Esophagus squamous epithelium (tissue), 5 donors: ENCODE measurements at places on chromosomes 3 and 15.

DNA sequence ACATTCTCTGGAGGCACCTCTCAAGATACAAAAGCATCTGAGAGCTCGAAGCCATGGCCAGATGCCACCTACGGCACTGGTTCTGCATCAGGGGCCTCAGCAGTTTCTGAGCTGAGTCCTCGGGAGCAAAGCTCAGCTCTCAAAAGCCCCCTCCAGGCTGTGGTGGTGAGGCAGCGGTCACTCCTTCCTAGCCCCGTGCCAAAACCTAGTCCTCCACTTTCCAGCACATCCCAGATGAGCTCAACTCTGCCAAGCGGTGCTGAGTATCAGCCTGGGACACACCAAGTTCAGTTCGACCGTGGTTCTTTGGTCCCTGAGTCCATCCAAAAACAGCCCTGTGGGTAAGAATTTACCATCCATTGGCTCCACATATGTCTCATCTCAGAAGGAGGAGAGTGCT, 79.3 kb upstream of the STT3B start:
- DNase-seq, result no peak

DNA sequence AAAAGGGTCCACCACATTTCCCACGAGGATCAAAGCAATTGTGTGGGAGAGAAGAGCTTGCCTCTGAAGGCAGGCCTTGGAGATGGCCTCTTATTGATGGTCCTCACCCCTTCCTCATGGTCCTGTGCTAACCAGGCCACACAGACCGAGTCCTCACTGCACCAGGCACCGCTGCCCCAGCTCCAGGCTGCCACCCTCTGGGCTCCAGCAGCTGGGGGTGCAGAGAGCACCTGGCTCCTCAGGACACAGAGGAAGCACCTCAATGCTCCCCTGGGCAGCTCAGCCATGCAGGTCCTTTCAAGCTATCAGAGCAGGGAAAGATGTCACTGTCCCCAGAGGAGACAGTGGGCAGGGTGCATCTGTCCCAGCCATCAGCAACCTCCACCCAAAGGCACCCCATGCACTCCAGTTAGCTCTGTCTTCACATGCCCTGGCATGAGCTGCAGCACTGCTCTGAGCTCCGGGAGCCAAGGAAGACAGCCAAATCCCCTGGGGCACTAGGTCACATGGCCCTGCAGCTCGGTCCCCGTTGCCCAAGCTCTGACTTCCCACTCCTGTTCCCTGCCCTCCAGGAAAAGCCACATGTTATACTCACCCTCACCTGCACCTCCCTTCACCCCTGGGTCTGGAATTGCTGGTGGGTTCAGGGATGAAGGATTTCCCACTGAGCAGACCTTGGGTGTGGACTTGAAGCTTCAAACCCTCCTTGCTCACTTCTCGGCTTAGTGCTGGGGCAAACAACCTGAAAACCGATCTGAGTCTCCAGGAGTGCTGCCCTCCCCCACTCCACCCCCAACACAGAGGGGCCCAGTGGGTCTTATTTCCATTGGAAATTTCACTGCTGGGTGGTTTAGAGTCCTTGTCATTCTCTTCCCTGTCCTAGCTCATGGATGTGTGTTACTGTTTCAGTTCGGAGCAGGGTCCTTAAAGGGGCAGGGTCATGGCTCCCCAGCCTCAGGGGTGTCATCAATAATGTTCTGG, 32.6 kb downstream of the ALS2CL start:
- no peak for DNase-seq

- no peak for DNase-seq
Observed at GRCh38 chr3:167559924-167560323, 86.1 kb upstream of the SERPINI2 start.

DNA sequence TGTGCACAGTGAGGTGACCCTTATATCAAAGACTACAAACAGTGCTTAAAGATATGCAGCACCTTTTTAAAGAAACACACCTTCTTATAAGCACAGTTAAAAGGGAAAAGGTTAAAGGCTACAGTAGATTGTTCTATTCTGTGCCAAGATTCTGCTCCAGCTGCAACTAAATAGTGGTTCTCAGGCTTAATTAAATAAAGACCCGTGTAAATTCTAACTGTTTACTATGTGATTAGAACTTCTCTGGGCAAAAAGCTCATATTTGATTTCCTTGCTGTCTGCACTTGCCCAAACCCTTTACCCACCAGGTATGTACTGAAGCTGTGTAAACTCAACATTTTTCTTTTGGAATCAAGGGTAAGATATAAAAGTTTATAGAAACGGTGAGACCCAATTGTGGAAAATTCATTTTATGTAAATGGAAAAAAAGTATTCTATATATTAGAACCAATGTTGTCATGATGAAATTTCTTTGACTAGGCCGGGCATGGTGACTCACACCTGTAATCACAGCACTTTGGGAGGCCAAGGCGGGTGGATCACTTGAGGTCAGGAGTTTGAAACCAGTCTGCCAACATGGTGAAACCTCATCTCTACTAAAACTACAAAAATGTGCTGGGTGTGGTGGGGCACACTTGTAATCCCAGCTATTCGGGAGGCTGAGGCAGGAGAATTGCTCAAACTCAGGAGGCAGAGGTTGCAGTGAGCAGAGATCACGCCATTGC, 230.6 kb downstream of the MECOM start:
- DNase-seq, result no peak

- DNase-seq, result no peak
Observed at GRCh38 chr15:60400944-60401343, 3.2 kb upstream of the ANXA2 start.

DNA sequence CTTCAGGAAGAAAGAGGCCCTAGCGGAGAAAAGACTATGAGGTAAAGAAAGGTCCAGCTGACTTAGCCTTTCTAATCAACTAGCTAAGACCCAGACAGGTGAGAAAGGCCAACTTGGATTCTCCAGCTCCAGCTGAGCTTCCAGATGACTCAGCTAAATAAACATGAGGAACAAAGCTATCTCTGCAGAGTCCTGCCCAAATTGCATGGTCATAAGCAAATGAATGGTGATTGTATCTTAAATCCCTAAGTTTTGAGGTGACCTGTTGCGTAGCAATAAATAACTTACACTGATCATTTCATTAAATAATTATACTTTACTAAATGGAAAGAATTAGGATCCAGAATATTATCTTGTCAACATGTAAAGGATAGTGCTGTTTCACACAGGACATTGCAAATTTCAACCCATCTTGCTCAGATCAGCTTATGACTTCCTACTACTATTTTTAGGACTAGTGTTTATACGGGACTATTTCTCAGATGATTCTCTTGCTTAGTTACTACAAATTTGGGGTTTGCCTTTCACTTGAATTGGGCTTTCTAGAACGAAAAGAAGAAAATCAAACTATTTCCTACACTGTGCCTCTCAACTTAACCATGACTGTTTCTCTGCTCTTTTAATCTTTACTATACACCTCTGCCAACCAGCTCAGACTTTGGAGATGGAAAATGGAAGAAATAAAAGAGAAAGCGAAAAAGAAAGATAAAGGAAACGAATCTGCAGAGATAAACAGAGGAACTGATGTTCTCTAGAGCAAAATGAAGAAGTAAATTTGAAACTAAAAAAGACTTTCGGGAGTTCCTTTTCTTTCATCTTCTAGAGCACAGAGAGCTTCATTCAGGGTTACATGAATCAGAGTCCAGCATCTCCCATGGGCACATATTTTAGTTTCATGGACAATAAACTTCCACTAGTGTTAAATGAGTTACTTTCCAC, 6.6 kb upstream of the ADGRG7 start:
- no peak for DNase-seq

DNA sequence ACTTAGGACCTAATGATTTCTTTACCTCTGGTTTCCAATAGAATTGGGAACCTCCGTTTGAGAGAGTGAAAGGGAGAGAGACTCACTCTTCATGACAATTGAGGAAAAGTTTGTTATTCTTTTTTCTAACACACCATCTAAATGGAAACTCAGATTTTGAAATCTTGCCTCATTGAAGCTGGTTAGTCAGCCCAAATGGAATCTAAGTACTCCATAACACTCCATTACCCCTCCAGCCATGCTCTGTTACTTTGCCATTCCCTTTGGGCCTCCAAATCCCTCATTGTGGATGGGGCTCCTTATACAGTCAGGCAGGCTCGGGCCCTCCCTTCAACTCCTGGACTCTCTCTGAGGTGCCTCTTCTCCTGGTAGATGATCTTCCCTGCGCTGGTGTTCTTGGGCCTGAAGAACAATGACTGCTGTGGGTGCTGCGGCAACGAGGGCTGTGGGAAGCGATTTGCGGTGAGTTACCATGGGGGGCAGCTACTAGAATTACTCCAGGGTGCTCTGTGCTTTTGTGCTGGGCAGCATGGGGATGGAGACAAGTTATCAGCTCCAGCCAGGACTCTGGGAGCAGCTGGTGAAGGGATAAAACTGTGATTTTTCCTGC, 1.1 kb downstream of the TM4SF4 start:
- no peak for DNase-seq

DNA sequence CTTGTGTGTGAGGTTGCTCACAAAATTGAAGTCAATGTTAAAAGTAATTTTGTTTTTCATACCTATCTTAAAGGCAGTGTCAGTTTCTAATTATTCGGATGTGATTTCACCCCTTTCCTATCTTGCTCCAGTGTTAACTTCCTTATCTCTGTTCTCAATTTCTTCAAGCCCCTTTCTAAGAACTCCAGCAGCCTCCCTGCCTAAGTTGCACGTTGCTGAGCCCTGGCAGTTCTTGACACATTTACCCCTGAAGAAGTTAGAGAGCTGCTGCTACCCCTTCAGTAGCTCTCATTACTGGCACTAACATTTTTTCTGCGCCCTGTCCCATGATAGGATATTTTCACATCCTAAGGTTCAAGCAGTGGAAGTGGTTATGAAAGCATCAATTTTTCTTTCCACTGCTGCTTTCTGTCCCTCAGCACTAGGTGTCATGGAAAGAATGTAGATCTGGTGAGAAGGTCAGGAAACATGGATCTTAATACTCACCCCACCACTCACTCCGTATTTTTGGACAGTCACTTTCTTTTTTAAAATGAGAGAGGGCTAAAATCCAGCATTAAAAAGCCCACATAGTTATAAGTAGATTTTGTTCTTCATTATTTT, 62.9 kb downstream of the OPA1 start:
- no peak for DNase-seq

DNA sequence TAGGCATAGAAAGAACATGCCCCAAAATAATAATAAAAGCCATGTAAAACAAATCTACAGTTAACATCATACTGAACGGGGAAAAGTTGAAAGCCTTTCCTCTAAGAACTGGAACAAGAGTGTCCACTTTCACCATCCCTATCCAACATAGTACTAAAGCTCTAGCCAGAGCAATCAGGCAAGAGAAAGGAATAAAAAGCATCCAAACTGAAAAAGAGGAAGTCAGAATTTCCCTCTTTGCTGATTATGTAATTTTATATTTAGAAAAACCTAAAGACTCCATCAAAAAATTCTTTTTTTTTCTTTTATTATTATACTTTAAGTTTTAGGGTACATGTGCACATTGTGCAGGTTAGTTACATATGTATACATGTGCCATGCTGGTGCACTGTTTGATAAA, 661.6 kb upstream of the CBLB start:
- no peak for DNase-seq

DNA sequence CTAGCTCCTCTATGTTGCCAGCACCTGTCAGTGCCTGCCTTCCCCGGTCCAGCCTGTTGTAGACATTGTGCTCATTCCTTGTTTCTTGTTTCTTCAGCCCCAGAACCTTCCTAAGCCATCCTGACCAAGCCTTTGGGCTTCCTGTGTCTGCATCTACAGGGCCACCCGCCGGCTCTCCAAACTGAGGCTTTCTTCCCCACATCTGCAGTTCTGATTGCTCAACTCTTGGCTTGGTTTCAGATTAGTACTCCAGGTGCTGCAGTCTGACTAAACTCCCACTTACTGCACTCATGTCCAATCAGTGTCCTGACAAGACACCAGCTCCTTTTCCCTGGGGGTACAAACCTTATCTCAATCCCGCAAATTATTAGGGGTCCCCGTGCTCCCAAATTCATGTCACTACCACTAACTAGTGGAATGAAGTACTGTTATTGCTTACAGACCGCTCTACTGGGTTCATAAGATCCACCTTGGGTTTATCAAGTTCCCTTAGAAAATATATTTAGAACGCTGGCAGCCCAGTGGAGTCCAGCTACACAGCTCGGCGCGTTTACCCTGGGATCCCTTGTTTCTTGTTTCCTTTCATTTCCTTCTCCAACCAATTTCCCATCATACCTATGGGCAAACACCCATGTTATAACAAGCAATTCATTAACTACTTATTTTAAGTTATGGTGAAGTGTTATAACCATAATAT, 114.2 kb upstream of the TJP1 start:
- no peak for DNase-seq

DNA sequence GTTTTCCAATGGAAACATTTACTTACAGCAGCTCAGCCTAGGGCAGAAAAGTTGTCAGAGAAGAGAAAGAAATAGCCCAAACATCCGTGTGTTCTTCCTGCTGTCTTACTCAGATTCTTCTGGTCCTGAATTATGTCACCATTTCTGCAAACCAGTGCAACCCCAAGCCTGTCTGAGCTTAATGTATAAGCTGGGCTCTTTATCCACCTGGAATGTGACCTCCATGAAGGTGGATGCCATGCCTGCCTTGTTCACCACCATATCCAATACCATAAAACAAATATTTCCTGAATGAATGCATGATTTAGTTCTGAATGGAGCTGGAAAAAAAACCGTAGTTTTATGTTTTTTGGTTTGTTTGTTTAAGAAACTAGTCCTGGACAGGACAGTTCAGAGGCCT, 150.9 kb downstream of the RYR3 start:
- no peak for DNase-seq
